ENCODE measurements at places on chromosomes 12 and 14.

DNA sequence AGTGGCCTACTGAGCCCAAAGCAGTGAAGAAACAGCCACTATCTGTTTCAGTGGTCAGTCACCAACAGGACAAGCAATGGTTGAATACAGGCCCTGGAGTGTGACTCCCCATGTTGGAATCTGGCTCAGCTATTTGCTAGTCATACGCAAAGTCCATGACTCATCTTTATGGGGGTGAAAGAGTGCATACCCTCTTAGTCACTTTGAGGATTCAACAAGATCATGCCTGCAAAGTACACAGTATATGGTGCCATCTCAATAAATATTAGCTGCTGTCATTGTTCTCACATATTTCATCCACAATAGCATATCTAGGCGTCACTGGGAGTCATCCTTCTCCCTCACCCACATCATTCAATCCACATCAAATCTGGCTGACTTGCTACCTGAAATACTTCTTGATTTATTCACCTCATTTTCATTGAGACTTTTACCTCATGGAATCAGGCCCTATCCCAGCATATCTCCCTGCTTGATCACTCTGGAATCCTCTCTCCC is 26.4 kb upstream of the STAB2 start:
- no peak for DNase-seq

- DNase-seq: no peak
Observed at GRCh38 chr12:46073321-46073720, 82.9 kb upstream of the SCAF11 start.

GRCh38 chr12:120581998-120582397 is 796 bp upstream of the POP5 start:
- DNase-seq: no peak

GRCh38 chr12:100317371-100317770 is 39.5 kb upstream of the SLC17A8 start:
- DNase-seq: no peak

DNA sequence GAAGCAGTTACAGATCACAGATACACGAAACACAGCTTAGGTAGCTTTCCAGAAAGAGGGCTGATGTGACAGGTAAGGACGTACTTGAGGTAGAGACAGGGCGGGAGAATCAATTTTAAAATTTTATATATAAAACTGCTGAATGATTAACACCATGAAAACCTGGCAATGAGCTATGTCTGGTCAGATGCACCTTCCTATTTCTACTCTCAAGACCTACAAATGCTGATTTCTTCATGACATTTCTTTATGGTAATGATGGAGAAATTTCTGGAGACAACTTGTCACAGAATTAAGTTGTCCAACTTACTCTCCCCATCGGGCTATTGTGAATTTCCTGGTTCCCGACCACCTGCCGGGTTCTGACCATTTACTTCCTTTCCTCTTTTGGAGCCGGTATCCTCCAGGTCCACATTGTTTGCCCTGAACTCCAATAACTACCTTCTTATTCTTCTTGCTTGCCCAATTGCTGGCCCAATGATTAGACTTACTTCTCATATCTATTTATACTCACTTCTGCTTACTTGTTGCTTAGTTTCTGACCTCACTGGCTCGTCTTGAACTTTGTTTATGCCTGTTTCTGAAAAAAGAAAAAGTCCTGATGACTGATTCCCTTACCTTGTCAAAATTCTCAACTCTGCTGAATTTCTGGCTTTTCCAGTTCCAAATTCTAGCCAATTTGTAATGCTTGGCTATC is 12.8 kb upstream of the ATP2B1 start:
- DNase-seq: no peak

- no peak for DNase-seq
Observed at GRCh38 chr14:74661726-74662450, 49.9 kb upstream of the LTBP2 start.

- DNase-seq: peak; percentile 99
Observed at GRCh38 chr12:54279632-54280467, at the start of gene CBX5. CBX5 (minus strand) TSS chr12:54280122; CDS start chr12:54257650, 22,472 bp downstream.

- DNase-seq: no peak
Observed at GRCh38 chr14:20757965-20758364, 10.2 kb upstream of the EDDM3B start.

GRCh38 chr12:27975222-27976136 is 2.9 kb upstream of the PTHLH start:
- DNase-seq: peak; percentile 71

GRCh38 chr12:40999210-40999609 is 188.9 kb upstream of the PDZRN4 start:
- no peak for DNase-seq

Measured in left forelimb (tissue), 1 donor.